Spleen (tissue), 13 donors: ENCODE measurements at places on chromosomes 3 and 15. TPM values are rescaled to one million over a fixed set of nuclear protein-coding genes. Genes with fewer than 3 reads are reported as not detected.

The SLC24A5 gene
- total RNA-seq = not detected

The CCK gene
- total RNA-seq = not detected

The COL6A6 gene
- 2.6 TPM for total RNA-seq

The ROPN1 gene
- total RNA-seq = not detected

The NOX5 gene
- total RNA-seq = 12.5 TPM

The ABI3BP gene
- total RNA-seq = 5.1 TPM

The SAMMSON gene
- total RNA-seq = not detected

The VGLL3 gene
- total RNA-seq = 4.5 TPM

The FHIT gene
- 23.1 TPM for total RNA-seq

The IL20RB gene
- 1.9 TPM for total RNA-seq

The RARRES1 gene
- total RNA-seq = 5.0 TPM

The ZCWPW2 gene
- not detected for total RNA-seq

The FAM98B gene
- total RNA-seq = 20.5 TPM

The FAM107A gene
- total RNA-seq = 29.8 TPM

The ANKDD1A gene
- total RNA-seq = 71.1 TPM

The ERICH6 gene
- not detected for total RNA-seq

The SCG3 gene
- total RNA-seq = not detected

The TMEM212 gene
- not detected for total RNA-seq

The CYP19A1 gene
- 2.2 TPM for total RNA-seq

The ZNF80 gene
- total RNA-seq = 0.54 TPM

The BDH1 gene
- total RNA-seq = 18.4 TPM

The TNFSF10 gene
- 156 TPM for total RNA-seq

The GOLGA8K gene
- 1.6 TPM for total RNA-seq

The ARPP21 gene
- total RNA-seq = 0.39 TPM

The TRPC1 gene
- total RNA-seq = 21.8 TPM

The EPHB3 gene
- total RNA-seq = 2.3 TPM

The SLITRK3 gene
- not detected for total RNA-seq

The ADGRG7 gene
- total RNA-seq = not detected

The MYLK gene
- 185 TPM for total RNA-seq

The IL17RE gene
- 5.1 TPM for total RNA-seq

The MORC1 gene
- not detected for total RNA-seq

The PLAAT1 gene
- 1.5 TPM for total RNA-seq

The SPATA12 gene
- 0.34 TPM for total RNA-seq

The UBA3 gene
- 62.2 TPM for total RNA-seq

The GOLGA8R gene
- 6.4 TPM for total RNA-seq

The FEZF2 gene
- total RNA-seq = not detected

The LMCD1 gene
- 76.8 TPM for total RNA-seq

The HESX1 gene
- total RNA-seq = 1.0 TPM

The GNB5 gene
- 32.8 TPM for total RNA-seq

The SERPINI2 gene
- total RNA-seq = not detected

The RLBP1 gene
- total RNA-seq = not detected

The CDV3 gene
- 195 TPM for total RNA-seq

The LRRN1 gene
- 2.9 TPM for total RNA-seq

The SCN11A gene
- total RNA-seq = 6.0 TPM

The ZNF619 gene
- total RNA-seq = 14.7 TPM

The MNS1 gene
- total RNA-seq = 1.2 TPM

The A4GNT gene
- total RNA-seq = not detected

The THAP10 gene
- 1.4 TPM for total RNA-seq
